Kidney tubule cell (primary cell): ENCODE measurements at places on chromosomes 5 and 9.
A peak's percentile ranks its signal among the peaks of the same experiment; 100 is the strongest.

DNA sequence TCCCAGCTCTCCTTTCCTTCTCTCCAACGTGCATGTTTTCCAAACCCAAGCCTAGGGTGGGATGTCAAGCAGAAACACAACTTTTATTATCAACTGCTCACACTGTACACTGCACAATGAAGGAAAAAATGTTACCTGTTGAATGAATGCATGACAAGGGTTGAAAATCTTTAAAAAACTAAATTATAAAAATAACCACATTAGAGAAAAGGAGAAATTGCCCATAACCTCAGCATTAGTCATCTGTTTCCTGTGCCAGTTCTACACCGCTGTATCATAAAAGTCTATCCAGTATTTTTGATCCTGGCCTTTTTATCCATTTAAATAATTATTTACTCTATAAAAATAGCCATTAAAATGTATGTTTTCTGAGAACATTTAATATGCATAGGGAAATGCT lies 101.1 kb downstream of the APBA1 start:
- peak; percentile 24 for DNase-seq

GRCh38 chr9:115855458-115856133 lies 298.0 kb upstream of the PAPPA start:
- no peak for DNase-seq

- DNase-seq, result no peak
Observed at GRCh38 chr5:51958473-51958872, 575.2 kb downstream of the ISL1 start.

DNA sequence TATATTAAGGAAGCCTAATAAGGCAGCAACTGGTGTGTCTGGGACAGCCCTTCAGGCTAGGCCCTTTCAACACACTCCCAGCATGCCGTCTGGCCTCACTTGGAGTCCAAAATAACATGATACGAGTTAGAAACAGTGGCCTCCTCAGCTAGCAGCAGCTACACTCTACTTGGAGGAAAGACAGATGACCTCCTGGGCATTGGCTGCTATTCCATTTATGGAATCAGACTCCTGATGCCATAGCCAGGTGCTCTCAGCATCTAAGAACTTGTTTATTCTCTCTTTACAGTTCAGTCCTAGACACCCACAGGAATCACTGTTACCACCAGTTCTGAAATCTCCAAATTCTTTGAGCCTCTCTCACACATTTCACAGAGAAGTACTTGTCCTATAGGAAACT lies 31.8 kb downstream of the RUSC2 start:
- DNase-seq, result no peak

- DNase-seq, result no peak
Observed at GRCh38 chr9:131963072-131964030, 116.3 kb downstream of the MED27 start.

- DNase-seq, result no peak
Observed at GRCh38 chr5:39053189-39053588, 21.0 kb downstream of the RICTOR start.

DNA sequence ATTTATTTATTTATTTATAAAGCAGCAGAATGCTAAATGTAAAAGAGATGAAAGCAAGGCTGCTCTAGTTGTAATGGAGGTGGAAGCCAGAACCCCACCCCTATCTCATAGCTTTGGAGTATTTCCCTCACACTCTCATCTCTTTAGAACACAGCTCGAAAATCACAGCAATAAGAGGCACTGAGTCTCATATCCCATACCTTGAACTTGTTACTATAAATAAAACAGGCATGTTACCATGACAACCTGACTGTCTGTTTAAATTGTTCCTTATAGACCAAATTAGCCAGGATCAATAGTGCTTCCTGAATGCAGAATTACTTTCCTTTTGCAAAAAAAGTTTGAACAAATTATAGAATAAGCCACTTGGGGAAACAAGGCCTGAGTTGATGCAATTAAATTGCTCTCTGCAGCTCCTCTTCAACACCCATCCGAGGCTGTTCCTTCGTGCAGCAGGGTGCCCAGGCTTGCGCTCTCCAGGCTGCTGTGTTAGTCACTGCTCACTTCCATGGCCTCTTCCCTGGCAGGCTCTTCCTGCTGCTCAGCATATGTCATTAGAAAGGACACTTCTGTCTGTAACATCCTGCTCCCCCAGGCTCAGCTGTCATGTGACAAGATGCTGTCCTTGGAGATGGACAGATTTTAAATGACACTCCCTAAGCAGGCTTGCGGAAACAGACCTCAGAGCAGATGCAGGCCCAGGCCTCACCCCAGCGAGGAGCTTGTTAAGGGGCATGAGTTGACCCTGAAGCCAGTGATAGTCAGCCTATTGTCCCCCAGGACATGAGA lies 120.2 kb downstream of the CARTPT start:
- DNase-seq, result no peak

- DNase-seq, result no peak
Observed at GRCh38 chr9:128593039-128593438, 40.7 kb downstream of the SPTAN1 start.

GRCh38 chr5:177435847-177436536 lies 9.5 kb downstream of the GRK6 start:
- no peak for DNase-seq

DNA sequence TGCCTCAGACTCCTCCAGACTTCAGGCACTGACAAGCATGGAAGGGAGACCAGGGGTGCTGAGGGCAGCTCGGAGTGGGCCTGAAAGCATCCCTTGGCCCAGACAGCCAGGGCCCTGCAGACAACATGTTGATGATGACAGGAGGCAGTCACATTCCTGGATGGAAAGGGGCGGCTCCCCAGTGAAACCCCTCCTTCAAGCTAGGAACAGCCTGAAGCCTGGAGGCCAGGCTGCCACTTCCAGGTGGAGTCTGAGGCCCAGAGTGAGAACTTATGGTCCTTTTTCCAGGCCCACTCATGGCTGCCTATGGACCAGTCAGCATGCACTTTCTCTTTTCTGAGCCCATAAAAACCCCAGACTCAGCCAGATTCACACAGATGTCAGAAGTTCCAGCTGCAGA lies 104.2 kb upstream of the HCN1 start:
- no peak for DNase-seq

DNA sequence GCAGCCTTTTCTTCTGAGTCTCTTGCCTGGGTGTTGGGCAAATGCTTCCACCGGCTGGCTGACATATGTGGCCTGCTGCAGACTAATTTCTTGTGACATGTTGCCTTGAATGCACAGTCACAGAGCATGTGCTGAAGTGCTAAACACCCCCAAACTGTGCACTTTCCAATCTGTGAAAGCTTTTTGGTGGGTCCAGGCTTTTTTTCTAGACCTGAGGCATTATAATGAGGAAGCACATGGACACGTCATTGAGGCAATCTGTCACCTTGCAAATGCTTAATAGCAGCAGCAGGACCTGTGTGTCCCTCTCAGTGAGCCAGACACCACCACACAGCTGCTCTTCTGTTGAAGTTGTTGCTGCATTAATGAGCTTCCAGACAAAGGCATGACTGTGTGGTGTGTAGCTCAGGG lies 274.7 kb downstream of the ELAVL2 start:
- no peak for DNase-seq

DNA sequence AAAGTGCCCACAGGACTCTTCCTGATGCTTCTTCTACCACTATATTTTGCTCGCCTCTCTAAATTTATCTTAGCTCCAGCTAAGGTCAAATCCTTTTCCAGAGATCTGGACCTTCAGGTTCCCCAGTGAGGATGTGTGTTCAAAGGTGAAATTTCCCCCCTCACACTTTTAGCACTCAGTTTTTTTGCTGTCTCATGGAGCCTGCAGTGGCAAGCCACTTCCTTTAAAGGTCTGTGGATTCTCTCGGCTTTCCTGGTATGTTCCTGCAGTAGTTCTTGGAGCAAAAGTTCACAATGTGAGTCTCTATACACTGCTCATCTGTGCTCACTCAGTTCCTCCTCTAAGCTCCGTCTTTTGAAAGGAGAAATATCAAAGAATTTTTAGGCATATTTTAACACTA lies 181.4 kb downstream of the LURAP1L start:
- no peak for DNase-seq

GRCh38 chr9:122354536-122355199 lies 16.2 kb upstream of the PTGS1 start:
- DNase-seq, result no peak

- no peak for DNase-seq
Observed at GRCh38 chr5:37657046-37657445, 182.8 kb downstream of the GDNF start.

DNA sequence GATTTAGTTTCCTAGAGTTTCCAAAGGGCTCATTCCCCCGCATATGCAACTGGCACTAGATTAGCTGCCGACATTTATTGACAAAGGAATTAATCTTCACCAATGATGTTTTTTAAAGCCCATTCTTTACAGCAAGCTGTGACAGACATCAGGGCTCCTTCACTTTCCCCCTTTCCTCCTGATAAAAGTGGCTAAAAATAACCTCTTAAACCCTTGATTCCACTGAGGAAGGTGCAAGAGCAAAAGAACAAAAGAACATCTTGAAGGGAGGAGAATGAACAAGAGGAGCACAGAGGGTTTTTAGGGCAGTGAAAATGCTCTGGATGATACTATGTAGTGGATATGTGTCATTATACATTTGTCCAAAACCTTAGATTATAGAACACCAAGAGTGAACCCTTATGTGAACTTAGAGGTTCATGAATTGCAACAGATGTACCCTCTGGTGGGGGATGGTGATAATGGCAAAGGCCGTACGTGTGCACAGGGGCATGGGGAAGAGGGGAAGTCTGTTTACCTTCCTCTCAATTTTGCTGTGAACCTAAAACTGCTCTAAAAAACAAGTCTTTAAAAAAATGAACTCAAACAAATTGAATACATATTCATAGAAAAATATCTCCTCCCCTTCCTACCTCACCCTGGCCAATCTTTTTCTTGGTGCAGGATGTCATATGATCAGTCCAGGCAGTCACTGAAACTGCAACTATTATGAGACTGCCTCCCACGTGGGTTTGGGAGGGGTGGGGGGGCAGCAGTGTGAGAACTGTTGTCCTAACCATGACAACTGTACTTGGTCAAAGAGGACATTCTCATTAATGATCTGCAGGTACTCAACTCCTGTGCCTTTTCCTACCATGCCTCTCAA lies 83.0 kb downstream of the MARCHF3 start:
- DNase-seq, result no peak

- no peak for DNase-seq
Observed at GRCh38 chr5:97909541-97909940, 726.5 kb upstream of the RIOK2 start.

GRCh38 chr5:72654231-72654630 lies 147.0 kb upstream of the ZNF366 start:
- DNase-seq, result no peak

GRCh38 chr5:175516933-175517823 lies 38.8 kb downstream of the SFXN1 start:
- no peak for DNase-seq

GRCh38 chr5:148511810-148512347 lies 128.1 kb downstream of the FBXO38 start:
- no peak for DNase-seq

DNA sequence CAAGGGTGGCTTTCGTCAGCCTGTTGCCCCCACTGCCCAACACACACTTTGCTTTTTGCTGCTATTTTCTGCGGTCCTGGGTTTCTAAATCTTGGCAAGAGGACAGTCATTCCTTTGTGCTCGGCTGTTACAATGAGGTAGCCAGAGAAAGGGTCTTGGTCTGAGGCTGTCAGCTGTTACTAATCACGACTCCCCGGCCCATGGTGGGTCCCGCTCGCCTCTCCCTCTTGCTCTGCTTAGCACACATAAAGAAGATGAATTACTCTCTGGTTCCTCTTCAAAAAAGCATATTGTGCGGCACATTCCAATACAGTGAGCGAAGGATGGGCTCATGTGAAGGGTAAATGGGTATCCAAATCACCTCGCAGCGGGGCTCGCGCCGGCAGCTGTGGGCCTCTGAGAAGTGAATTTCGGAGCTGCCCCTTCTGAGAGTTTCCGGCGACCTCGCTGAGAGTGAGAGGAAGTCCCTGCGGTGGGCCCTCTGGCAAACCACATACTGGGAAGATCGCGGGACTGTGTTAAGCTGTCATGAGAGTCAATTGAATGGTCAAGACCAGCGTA lies 56.0 kb downstream of the SLC1A3 start:
- no peak for DNase-seq

GRCh38 chr5:53481887-53482716 lies 1.7 kb downstream of the FST start:
- DNase-seq, result peak; percentile 56

DNA sequence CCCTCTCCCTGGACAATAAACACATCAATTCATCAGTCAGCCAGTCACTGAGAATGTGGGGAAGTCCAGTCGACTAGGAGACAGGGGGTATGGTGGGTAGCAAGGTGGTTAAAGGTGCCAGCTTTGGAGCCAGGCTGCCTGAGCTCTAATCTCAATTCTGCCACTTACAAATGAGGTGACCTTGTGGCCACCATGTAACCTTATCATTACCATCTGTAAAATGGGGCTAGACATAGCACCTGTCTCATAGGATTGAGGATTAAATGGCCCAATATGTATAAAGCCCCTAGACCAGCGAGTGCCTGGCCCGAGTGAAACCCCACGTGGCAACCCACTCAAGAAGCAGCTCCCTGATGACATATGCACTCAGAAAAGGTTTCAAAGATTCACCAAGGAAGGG lies 73.3 kb upstream of the TBC1D2 start:
- no peak for DNase-seq

- peak; percentile 43 for DNase-seq
Observed at GRCh38 chr9:69389437-69389995, 64.5 kb downstream of the ENTREP1 start.

DNA sequence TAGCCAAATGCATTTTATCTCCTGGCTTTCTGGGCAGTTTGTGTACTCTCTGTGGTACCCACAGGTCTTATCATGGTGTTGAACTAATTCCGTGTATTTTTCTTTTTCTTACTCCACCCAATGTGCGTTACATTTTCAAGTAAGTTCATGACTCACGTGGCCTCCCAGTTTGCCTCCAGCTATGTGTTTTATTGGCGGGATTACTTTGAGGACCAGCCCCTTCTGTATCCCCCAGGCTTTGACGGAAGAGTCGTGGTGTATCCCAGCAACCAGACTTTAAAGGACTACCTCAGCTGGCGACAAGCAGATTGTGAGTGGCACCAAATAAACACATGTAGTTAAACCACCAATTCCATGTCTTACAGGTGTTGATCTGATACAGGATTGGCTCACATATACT lies 3.2 kb downstream of the THG1L start:
- no peak for DNase-seq

DNA sequence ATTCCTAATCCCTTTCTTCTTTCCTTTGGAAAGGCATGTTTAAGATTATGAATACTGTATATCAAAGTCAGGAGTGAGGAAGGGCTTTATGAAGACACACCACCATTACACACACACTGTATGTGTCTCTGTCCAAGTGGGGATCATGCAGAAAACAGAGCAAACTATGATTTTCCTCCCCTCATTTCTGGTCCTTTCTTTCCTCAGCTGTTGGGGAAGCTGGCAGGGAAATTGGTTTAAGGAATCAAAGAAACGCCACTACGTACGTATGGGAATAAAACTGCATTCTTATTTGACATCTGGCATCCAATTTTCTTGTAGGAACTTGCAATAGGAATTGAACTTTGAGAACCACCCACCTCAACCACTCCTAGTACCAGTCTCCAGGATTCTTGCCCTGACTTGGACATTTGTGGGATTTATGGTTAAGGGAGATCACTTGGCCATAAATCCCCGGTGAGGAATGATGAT lies 125.8 kb downstream of the PDE4D start:
- no peak for DNase-seq
